ENCODE measurements at places on chromosomes 3 and 15.

DNA sequence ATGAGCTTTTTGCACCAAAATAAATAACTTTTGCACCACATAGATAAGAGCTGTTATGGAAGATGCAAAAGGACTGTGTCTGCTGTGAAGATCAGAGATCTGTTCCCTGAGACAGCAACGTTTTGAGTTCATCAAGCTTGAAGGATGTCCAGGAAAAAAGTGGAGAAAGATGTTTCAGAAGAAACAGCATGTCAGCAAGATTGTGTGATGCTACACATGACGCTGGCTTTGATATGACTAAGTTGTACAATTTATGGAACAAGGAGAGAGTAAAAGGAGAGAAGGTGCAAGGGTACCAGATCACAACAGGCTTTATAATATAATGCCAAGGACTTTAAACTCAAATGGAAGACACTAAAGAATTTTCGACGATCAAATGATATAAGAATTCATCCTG is 16.6 kb downstream of the TJP1 start:
- no peak for DNase-seq

- DNase-seq: peak; percentile 43
Measured at GRCh38 chr3:119810018-119810435, 28.1 kb downstream of the NR1I2 start.

GRCh38 chr3:14507305-14507741 is 32.8 kb downstream of the GRIP2 start:
- no peak for DNase-seq

GRCh38 chr3:26365706-26366105 is 256.9 kb upstream of the LRRC3B start:
- no peak for DNase-seq
